Astrocyte of the spinal cord (primary cell): ENCODE measurements at places on chromosomes 1 and 21.

- DNase-seq, result peak; percentile 54
These were observed 894.0 kb downstream of the KCNT2 start for GRCh38 chr1:195714248-195714647.

GRCh38 chr1:67583462-67583950, 101.5 kb upstream of the GADD45A start:
- DNase-seq, result no peak

DNA sequence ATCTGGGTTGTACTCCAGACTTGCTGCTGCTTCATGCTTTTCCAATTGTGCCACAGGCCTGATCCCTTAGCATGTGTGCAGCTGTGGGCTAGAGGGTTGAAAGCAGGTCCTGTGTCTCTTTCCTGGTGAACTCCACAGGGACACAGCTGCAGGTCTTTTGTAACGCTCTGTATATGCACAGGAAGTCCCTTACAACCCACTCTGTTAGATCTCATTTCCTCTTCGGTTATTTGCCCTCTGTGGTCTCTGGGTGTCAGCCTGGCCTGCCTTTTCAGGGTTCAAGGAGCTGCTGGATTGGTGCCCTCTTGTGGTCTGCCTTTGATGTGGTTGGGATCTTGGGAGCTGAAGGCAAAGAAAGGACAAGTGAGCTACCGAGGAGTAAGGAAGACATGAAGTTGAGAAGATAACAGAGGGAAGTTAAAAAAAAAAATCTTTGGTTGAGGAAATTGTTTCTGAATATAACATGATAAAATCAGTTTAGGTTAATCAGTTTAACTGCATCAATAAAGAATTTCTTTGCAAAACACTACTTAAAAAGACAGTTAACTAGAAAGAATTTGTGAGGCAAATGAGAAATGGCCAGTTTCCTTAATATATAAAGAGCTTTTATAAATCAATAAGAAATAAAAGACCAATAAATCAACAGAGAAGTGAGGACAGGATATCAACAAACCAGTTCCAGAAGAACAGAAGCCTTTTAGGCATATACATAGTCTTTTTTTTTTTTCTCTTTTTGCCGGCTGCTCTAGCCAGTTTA, 44.1 kb downstream of the UCK2 start:
- DNase-seq, result peak; percentile 70

DNA sequence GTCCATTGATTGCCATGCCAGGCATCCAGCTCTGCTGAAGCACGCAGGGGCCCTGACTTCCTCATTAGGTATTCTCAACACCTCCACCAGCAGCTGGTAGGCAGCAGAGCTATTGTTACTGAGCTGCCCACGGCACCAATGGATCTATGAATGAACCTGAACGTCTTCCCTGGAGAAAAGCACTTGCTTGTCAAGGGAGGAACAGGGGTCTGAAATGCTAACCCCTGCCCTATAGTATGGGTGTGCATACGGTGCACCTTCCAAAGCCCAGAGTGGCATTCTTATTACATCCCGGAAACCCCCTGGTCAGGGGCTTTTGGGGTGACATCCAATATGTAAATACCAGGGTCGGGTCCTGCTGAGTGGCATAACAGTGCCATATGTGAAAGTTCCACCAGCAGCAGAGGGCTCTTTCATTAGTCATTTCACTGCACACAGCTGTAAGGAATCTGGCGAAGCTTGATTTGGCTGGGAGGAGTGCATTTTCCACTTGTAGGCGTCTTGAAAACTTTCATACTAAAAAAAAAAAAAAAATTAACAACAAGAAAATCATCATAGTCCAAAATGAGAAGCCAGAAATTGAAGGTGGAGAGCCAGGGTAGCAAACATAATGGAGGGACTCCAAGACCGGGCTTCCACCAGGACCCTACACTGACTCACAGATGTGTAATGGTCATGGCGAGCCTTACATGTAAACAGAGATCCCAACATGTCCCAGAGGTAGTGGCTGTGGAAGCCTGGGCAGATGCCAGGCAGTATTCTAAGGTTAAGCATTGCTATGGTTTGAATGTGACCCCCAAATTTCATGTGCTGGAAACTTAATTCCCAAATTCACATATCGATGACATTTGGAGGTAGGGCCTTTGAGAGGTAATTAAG, 58.8 kb upstream of the PRDX6 start:
- DNase-seq, result peak; percentile 48

- no peak for DNase-seq
These were observed 54.7 kb downstream of the CCDC18 start for GRCh38 chr1:93235261-93235660.

GRCh38 chr1:115977499-115978258, 1.4 kb downstream of the SLC22A15 start:
- no peak for DNase-seq

DNA sequence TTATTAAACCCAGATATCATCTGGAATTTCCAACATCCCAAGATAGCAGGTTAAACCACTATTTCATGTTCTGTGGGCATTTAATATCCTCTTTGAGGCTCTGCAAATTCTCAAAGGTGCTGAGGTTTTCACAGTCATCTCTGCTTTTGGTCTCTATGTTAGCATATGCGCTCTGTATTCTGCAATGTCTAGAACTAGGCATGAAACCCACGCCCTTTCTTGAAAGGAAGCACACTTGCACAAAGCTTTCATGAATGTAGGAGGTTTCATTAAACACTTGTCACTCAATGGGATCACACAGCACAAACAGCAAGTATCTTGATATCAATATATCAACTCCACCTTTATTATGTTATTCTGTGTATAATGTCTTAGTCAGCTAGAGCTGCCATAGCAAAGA, 172.0 kb upstream of the USP24 start:
- DNase-seq, result no peak

DNA sequence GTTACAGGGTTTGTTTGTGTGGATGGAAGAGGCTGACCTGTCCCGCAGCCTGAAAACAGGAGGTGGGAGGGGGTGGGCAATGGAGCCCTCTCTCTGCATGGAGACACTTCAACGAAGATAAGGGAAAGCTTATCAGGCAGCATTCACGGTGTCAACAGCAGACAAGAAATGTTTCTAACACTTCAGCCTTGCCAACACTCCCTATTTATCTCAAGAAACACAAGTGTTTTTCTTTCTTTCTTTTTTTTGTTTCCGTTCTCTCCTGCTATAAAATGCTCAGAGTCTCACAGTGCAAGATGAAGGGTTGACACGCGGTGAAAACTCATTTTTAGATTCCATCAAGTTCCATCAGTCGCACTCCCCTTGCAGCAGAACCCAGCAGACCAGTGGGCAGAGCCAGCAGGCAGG, 594.4 kb downstream of the MATN1 start:
- no peak for DNase-seq

GRCh38 chr21:46663754-46664153, 28.3 kb downstream of the PRMT2 start:
- DNase-seq, result no peak

GRCh38 chr1:14366091-14367018, 232.1 kb upstream of the KAZN start:
- DNase-seq, result peak; percentile 35

DNA sequence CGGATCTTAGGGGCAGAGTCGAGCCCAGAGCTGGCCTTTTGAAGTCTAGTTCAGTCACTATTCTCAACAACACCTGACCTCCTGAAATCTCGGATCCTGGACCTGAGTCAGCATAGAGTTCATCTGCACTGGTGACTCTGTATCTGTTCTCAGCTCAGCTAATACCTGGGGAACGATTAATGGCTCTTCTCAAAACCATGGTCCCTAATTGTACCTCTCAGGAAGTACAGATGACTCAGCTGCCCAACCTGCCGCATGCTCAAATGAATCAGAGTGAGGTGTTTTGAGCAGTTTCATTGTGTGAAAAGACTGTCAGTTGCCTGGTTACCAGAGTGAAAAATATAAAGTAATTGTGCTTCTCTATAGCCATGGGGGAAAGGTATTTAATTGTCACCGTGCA, 89.2 kb downstream of the SLC35F3 start:
- peak; percentile 16 for DNase-seq

- DNase-seq, result no peak
These were observed 418.8 kb downstream of the SIPA1L2 start for GRCh38 chr1:232211149-232211548.

DNA sequence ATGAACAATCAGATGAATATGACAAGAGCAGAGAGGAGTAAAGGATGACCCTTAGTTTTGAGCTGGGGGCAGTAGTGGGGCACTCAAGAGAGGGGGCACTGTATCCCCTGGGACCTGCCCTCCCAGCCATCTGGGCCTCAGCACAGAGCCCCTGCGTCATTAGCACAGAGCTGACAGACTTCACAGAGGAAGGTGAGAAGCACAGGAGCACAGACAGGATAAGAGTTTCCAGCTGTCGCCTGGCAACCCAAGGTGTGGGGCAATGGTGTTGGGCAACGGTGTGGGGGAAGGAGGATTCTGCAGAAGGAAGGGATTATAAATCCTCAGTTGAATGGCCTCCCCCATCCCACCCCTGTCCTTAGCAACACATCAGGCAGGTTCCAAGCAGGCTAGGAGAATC, 30.2 kb downstream of the RAB3B start:
- no peak for DNase-seq

DNA sequence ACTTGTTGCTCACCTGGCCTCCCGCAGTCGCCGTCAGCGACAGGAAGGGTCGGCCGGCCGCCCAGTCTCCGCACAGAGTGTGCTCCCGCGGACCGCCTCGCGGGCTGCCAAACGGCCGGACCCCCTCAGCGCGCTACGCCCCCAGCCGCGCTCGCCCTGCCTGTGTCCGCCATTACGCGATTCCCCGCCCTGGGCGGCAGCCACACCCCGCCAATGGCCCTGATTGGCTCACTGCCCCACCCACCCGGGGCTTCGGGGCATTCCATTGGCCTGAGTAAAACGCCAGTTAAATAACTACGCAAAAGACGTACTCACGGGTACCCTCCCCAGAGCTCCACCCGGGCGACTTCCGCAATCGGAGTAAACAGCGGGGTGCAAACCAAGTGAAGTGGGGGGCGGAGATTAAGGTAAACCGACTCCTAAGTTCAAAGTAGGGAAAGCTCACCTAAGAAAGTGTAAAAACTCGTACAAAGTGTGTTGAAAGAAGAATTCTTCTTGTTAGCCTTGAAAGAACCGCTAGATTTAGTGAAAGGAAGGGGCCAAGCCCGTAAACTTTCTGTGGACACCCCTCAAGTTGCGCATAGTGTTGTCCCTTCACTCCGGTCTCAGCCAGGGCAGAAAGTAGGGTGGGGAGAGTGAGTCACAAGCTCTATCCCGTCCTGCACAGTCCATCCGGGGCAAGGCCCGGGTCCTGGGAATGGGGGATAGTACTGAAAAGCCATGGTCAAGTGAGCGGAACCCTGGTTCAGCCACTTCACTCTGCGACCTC, at the start of gene WASF2:
TSS of gene WASF2 (minus strand) at position 195 of the 769 bp plus-strand sequence. CDS start 61,277 bp downstream, outside the sequence.
- DNase-seq, result peak; percentile 98

DNA sequence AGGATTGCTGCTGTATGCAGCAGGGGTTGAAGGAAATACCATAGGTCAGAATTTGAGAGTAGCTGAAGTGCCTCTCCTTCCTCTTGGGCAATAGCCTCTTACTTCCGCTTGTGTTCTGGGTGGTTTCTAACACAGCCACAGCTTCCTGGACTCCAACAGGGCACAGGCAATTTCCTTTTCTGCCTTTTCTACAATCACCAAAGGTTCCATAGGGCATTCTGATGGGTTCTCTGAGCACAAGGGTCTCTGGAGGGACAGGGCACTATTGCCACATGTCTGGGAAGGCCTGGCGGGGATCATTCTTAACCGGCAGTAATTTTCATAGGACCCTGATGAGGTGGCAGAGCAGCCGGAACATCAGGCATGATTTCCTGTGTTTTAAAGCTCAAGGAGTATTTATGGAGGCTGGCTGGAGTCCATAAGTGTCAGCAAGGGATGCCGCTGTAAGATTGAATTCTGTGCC, 5.5 kb upstream of the AGTRAP start:
- no peak for DNase-seq

GRCh38 chr1:76170513-76170912, 96.0 kb downstream of the ST6GALNAC3 start:
- no peak for DNase-seq

GRCh38 chr1:237320890-237321289, 278.9 kb downstream of the RYR2 start:
- DNase-seq, result no peak

- DNase-seq, result peak; percentile 99
These were observed 99.3 kb downstream of the FMN2 start for GRCh38 chr1:240190881-240191401.
